NCI-H510A treated with DMSO at 0.1 percent for 48 hours (cell line): ENCODE measurements at places on chromosomes 2 and 18.

GRCh38 chr2:179613701-179614100 is 247.7 kb downstream of the ZNF385B start:
- no peak for DNase-seq

- DNase-seq = no peak
Measured at GRCh38 chr18:22783245-22783644, 149.9 kb upstream of the RBBP8 start.

- DNase-seq = no peak
Measured at GRCh38 chr2:159716857-159717256, 4.6 kb downstream of the MARCHF7 start.

- no peak for DNase-seq
Measured at GRCh38 chr2:238464389-238464788, 37.7 kb downstream of the ASB1 start.

DNA sequence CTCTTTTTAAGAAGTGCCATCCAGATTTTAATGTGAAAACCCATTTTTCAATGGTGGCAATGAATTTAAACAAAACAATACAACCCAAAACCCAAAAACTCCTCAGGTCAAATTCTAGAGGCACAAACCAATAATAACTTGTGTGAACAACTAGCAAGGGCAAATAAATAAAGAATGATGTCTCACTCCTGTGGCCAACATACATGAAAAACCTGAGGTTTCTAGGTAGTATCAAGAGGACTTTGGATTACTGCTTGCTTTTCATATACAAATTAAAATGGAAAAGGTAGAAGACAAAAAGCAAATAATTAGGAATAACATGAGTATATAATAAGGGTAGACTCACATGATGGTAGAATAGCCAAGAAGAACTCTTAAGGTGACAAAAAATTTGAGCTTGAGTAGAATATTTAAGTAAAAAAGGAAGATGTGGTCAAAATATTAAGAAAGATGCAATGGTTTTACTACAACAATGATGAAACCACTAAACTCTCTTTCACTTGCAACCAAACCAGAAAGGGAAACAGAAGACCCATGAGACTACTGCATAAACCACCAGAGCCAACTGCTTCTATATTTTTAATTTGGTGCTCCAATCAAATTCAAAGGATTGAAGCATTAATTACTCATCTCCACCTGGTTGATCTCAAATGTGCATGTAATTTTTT is 53.5 kb downstream of the DARS1 start:
- DNase-seq = no peak

GRCh38 chr2:48017136-48017535 is 110.8 kb upstream of the FBXO11 start:
- no peak for DNase-seq

DNA sequence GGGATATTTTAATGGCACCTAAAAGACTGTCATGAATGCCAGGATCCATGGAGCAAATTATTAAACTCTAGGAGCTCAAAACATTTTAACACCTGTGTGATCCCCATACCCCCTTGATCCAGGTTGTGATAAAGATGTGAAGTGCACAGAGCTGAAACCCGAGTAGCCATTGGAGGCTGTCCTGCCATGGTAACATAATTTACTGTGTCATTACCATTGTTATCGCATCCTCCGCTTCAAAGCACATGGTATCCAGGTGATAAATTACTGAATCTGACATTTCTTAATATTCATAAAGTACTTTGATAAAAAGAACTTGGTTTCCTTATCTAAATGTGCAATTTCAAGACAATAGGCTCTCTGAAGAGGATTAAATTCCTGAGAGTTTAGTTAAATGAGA is 109.3 kb downstream of the CHST9 start:
- peak; percentile 35 for DNase-seq

DNA sequence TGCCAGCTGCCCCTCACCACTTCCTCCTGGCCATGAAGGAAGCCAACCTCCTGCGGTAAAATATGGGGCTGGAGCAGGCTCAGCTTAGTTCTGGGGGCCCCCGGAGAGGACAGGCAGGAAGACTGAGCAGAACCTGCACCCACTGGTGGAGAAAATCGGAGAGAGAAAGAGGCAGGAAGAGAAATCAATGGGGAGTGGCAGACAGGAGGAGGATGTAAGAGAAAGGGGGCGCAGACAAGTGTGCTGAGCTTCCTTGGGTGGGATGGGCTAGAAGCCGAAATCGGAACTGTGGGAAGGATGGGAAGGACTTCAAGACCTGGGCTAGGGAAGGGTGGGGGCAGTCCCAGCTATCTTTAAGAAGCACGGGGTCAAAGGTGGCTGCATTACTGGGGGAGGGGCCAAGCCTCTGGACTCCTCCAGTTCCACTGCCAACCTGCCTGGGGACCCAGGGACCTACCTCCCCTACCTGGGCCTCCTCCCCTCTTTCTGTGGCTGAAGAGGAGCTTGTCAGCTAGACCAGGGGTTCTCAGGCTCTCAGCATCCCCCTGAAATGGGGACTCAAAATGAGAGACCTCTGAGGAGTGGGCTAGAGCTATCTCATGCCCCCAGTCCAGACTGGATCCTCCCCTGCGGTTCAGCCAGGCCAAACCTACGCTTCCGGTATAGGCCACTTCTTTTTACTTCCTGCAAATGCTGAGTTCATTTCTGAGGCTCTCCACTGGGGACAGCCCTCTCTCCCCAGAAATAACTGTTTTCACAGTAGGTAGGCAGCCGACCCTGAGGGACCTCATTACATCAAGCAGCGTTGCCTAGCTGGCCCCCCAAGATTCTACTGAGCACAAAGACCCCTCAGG is 33.6 kb upstream of the B3GNT7 start:
- no peak for DNase-seq

- DNase-seq = peak; percentile 7
Measured at GRCh38 chr2:134461511-134461910, 207.6 kb downstream of the MGAT5 start.

- no peak for DNase-seq
Measured at GRCh38 chr2:74881176-74881575, 47.2 kb downstream of the HK2 start.

GRCh38 chr2:152056418-152056817 is 42.4 kb downstream of the CACNB4 start:
- DNase-seq = no peak

DNA sequence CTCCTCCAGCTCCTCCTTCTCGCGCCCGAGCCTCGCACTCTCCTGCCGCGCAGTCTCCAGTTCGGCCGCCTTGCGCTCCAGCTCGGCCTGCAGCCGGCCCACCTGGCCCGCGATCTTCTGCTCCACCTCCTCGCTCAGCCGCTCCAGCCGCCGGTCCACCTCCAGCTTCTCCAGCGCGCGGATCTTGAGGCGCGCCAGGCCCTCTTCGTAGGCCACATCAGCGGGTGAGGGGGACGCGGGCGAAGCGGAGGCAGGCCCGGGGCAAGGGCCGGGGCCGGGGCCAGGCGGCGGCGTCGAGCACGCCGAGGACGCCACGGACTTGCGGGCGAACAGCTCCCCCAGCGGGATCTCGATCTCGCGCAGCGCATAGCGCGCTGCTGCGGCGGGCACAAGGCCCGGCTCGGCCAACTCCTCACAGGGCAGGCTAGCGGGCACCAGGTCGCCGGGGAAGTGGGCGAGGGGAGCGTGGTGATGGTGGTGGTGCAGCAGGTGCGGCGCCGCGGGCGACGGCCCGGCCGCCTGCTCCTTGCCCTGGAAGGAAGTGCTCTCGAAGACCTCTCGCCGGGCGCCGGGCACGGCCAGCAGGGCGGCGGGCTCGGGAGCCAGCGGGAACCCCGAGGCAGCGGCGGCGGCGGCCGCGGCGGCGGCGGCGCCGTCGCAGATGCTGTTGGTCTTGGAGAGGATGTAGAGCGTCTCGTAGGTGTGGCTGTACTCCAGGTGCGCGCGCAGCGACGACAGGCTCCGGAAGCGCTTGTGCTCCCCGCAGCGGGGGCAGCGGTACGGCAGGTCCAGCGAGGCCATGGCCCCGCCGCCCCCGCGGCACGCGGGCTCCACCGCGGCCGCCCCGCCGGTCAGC is 15.2 kb downstream of the FBXO41 start:
- DNase-seq = peak; percentile 83
